ENCODE measurements at places on chromosomes 13 and 19.
A peak's percentile ranks its signal among the peaks of the same experiment; 100 is the strongest.

GRCh38 chr19:2474232-2475017, 1.5 kb upstream of the GADD45B start:
- peak; percentile 83 for DNase-seq

DNA sequence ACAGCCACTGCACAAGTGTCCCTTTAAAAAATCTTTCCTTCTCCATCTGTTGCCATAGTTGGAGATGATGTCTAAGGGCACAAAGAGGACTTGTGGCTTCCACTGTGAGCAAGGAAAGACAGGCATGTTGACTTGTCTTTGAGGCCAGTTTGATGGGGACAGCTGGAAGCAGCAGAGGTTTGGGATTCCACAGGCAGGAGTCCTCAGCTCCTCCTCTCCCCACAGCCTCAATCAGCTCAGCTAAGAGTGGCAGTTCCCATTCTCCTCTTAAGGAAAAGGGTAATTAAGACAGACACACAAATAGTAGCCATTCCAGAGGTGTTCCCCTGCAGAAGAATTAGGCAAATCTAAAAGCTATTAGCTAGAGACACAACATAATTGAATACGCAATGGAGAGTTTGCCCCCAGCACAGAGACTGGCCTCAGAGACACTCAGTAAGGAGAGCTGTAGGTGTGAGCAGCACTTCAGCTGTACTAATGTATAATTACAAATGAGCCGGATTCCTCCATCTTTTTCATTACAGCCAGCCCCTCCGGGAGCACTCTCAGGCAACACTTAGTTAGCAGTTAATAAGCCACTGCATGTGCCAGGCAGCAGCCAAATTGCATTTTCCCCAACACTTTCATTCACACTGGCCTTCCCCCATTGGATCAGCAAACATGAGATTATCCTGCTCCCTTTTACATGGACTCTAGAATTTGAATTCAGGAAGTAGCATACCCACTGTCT, 434.0 kb downstream of the FOXO1 start:
- no peak for DNase-seq

DNA sequence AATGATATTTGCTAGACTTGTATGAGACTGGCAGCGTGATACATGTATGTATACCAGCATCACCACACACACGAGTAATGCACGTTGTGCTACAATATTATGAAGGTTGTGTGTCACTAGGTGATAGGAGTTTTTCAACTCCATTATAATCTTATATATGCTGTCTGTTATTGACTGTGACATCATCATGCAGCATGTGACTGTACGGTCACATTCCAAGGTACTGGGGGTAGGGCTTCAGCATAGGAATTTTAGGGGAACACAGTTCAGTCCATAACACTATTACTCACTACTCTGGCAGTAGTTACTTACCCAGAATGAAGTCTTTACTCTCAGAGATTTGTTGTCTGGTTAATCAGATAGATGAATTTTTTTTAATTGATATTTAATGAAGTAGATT, 91.1 kb downstream of the CDK8 start:
- DNase-seq = no peak

GRCh38 chr19:2249880-2250765, 1.0 kb downstream of the AMH start:
- DNase-seq = no peak

GRCh38 chr19:30111021-30111855, 169.2 kb downstream of the URI1 start:
- DNase-seq = no peak

DNA sequence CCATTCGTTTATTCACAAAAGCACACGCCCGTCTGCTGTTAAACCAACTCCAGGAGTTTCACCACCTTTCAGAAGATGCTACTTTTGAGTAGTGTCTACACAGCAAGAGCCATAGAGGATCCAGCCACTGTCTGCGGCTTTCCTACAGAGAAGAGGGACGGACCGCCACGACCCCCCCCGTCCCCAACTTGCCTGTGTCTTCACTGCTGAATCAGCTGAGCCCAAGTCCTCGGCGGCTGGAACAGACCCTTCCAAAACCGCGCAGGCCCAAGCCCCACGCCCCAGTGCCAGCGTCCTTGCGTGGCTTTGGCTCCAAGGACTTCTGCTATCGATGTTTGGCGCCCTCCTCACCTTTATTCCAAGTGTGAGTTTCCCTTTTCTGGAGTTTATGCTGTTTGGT, 65.1 kb downstream of the SPACA7 start:
- no peak for DNase-seq

DNA sequence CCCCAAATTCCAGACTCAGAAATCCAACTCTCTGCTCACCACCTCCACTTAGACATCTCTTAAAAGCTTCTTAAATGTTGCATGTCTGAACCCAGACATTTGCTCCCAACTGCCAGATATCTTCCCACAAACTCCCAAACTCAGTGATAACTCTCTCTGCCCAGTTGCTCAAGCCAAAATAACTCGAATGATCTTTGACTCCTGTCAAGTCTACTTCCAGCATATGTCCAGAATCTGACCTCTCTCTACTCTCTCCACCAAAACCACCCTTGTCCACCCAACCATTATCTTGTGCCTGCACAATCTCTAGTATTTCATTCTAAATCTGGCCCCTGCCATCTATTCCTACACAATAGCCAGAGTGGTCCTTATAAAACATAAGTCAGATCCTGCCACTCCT, 99.3 kb downstream of the FGF14 start:
- no peak for DNase-seq

GRCh38 chr13:68185444-68186141, 955.5 kb upstream of the PCDH9 start:
- no peak for DNase-seq

DNA sequence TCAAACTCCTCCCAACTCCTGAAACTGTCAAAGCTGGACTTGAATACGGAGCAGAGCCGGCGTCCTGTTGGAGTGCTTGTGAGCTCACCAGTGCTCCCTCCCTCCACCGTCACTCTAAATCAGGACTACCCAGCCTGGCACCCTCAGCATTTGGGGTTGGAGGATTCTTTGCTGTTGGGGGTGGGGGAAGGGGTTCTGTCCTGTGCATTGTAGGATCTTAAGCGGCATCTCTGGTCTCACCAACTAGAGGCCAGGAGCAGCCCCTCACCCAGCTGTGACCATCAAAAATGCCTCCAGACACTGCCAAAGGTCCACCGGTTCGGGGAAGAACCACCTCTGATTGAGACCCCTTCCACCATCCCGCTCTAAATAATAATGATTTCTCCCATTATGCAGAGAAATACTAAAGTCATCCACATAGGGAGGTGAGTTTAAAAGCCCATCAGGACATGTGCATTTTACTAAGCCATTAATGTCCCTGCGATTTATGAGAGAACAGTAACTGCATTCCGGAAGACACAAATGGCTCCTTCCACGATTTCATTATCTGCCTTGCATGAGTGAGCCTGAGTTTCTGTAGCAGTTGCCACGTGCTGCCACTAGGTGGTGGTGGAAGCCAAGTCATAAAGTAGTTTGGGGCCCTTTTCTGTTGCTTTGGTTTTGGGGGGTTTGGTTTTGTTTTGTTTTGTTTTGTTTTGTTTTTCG, 16.1 kb upstream of the USP29 start:
- peak; percentile 53 for DNase-seq

GRCh38 chr13:52936806-52937205, 88.4 kb upstream of the PCDH8 start:
- DNase-seq = no peak

GRCh38 chr13:112658808-112659207, 31.0 kb upstream of the ATP11A start:
- DNase-seq = no peak

DNA sequence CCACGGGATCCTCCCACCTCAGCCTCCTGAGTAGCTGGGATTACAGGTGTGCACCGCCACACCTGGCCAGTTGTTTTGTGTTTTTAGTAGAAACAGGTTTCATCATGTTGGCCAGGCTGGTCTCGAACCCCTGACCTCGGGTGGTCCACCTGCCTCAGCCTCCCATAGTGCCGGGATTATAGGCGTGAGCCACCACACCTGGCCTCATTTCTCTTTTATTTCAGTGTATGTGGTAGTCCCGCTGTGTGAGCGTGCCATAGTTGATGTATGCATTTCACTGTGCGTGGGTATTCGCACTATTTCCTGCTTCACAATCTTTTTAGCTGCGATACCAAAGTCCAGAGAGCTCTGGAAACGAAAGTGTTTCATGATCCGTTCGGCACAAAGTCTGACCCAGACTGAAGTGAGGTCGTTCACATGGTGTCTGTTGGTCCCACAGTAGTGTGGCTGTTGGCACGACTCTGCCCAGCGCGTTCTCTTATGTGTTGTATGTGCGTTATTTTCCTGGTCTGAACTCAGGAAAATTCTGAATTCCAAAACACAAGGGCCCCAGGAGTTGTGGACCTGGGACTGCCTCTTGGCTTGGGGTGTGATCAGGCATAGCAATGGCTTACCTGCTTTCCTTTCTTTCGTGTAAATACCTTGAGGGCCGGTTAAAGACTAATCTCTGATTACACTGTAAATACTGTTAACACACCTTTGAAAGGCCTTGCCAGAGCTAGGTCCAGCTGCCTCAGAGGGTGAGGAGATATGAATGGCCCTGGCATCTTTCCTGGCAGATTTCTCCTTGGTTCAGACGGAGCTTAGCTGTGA, 8.6 kb downstream of the EPN1 start:
- DNase-seq = no peak

DNA sequence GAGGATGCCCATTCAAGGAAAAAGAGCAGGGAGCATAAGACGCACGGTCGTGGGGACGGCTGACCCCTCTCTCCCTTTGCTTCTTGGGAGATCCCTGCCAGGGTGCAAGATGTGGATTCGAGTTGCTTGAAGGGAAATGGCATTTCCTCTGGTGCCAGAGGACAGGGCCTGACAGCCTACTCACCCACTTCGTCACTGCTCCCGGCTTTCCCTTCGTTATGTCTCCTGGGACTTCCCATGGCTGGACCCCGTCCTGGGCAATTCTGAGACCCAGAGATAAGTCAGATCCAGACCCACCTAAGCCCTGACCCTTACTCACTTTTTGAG, 1.2 kb downstream of the TBC1D17 start:
- DNase-seq = no peak

- DNase-seq = peak; percentile 49
These were observed 11.0 kb downstream of the CTU1 start for GRCh38 chr19:51097166-51097738.

DNA sequence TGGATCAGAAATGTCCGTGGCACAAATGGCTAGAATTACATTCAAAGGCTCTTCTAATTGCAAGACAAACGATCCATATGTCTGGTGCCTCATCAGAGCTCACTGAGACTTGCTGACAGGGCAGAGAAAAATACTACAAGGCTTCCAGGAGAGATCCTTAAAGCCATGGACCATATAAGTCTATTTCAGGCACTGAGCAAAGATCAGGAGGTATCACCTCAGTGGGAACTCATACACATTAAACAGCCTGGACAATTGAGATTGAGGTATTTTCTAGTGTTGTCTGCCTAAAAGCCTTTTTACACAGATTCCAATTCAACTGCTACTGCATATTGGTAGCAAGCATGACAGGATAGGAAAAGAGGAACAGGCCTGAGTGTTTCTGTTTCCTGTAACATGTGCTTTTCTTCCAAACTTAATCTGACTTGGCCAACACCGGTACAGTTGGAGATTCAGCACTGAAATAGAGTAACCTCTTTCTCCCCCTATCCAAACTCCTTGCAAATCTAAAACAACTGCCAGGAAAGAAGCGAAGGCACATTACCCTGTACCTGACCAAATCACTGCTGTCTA, 65.9 kb downstream of the SERP2 start:
- no peak for DNase-seq

GRCh38 chr13:49811527-49811908, 19.0 kb upstream of the KPNA3 start:
- no peak for DNase-seq

DNA sequence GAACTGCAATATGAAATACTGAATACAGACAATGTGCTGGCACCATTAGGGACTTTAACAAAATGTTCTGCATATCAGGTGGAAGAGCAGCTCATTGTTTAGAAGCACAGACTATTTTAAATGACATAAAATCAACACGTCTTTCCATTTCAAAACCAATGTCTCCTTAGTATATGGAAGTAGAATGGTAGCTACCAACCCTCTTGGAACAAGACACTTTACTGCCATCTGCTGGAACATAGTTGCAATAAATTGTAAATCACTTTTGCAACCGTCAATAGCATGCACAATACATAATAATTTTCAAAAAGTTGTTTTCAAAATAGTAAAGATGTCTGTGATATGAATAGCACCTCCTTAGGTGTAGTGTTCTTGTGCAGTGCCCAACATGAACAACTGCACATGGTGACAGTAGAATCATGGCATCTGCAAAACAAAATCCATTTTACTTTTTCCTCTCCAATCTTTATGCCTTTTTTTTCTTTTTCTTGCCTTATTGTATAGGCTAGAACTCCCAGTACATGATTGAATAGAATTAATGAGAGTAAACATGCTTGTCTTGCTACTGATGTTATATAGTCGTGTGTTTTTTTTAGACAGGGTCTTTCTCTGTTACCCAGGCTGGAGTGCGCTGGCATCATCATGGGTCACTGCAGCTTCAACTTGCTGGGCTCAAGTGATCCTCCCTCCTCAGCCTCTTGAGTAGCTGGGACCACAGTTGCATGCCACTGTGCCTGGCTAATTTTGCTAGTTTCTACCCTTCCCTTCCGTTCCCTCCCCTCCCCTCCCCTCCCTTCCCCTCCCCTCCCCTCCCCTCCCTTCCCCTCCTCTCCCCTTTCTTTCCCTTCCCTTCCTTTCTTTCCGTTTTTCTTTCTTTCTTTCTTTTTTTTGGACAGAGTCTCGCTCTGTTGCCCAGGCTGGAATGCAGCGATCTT, 7.8 kb upstream of the LYPD5 start:
- DNase-seq = peak; percentile 70

- no peak for DNase-seq
These were observed 42.2 kb downstream of the COL4A1 start for GRCh38 chr13:110264685-110265275.

DNA sequence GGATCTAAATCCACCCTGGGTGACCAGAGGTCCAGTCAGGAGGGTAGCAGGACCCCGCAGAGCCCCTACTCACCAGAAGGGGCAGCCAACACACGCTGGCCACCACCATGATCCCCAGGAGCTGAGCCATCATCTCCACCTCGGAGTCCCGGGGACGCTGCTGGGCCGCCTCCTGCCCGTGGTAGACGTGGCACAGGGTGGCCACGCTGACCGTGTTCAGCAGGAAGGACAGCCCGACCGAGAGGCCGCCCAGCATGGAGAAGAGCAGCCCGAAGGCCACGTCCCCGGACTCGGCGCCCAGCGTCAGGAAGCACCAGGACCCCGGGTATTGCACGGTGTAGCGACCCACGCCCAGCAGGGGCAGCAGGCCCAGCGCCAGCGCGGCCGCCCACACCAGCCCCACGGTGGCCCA, 6.9 kb downstream of the TBXA2R start:
- DNase-seq = no peak

- DNase-seq = no peak
These were observed at the start of gene SERP2 for GRCh38 chr13:44373601-44374347. Gene SERP2 (plus strand): TSS chr13:44373824. CDS start chr13:44374026, 202 bp downstream.
